ENCODE measurements at places on chromosomes 16 and 17.
A peak's percentile ranks its signal among the peaks of the same experiment; 100 is the strongest.

DNA sequence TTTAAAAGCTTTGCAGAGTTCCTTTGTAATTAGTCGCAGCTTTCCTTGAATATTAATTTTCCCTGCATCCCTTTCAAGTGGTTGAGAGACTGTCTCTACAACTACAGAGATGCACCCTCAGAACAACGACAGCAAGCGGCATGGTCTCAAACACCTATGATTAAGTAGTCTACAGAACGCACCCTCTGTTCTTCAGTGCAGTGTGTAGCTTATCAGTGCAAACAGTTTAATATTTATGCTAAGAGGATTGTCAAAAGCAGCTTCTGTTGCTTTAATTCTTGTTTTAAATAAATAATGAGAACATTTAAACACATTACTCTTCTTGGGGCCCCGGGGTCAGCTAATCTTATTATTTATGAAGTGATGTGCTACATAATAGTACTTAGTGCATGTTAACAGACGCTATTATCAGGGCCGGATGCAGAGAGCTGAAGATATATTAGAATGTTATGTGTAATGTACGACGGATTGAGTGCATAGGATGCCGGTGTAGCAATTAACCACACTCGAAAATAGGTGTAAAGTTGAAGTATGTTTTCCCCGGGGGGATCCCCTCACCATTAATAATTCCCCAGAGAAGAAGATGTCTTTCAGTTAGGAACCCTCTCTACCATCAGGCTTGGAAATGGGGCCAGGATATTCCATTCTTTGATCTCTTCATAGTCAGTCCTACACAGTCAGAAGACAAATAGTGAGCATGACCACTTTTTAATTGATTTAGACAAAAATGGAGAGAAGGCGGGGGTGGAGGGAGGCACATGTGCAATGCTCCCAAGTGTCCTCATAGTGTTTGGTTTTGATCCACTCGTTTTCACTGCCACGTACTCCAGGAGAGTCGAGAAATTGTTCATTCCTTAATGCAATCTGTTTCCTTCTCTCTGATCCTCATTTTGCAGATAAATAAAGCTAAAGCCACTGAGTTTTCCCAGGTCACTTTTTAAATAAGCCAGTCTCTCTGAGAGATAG lies 176.3 kb downstream of the IRX3 start:
- no peak for DNase-seq

DNA sequence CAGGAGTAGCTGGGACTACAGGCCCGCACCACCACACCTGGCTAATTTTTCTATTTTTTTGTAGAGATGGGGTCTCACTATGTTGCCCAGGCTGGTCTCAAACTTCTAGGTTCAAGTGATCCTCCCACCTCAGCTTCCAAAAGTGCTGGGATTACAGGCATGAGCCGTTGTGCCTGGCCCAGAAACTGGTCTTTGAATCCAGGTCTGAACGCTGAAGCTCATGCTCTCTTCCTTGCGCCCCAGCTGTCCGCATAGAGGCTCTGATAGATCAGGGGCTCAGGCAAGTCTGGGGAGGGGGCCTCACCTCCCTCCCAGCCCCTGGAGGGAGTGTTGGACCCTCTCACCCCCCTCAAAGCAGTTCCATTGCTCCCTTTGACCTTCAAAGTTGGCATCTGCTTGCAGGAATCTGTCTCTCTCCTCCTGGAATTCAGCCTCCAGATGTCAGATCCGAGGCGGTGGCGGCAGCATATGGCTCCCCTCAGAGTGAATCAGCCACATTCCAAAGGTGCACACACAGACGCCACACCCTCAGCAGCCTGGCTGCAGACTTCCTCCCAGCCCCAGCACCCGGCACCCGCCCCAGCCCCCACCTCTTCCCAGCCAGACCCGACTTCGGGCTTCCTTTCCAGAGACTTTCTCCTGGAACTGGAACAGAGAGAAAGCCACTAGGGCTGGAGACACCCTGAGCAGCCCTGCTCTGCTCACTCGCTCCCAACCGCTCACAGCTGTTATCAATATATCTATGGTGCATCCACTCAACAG lies 16.9 kb upstream of the GLIS2 start:
- peak; percentile 93 for DNase-seq

- DNase-seq: peak; percentile 52
These were observed 5.2 kb downstream of the PECAM1 start for GRCh38 chr17:64385187-64386083.

- DNase-seq: no peak
These were observed 51.4 kb upstream of the CDR2 start for GRCh38 chr16:22425847-22426246.

DNA sequence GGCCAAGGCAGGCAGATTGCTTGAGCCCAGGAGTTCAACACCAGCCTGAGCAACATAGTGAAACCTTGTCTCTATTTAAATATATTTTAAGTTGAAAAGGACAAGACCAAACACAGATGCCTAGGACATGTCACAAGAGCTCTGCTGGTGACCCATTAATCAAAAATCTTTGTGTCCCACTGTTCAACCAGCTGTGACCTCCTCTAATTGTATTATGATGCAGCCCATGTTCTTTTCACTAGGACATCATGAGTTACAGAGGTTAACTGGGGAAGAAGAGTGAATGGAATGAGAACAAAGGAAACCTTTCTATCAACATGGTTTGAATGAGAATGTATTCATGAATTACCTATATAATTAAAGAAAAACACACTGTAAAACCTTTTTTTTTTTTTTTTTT lies 7.0 kb downstream of the EFTUD2 start:
- DNase-seq: no peak

DNA sequence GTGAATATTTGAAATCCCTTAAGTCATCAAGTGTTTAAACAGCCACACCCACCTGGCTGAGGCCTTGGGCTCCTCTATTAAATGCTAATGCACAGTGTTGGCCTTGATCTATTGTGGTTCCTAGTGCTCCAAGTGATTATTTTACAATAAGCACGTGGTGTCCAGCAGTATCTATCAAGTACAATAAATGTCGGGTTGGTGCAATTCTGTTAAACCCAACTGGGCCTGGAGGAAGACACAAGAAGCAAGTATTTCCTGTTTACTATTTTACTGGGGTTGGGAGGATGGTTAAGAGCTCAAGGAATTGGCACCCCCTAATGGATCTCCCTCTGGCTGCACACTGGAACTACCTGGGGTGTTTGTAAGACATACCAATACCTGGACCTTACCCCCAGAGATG lies 72.1 kb upstream of the HNF1B start:
- DNase-seq: no peak

DNA sequence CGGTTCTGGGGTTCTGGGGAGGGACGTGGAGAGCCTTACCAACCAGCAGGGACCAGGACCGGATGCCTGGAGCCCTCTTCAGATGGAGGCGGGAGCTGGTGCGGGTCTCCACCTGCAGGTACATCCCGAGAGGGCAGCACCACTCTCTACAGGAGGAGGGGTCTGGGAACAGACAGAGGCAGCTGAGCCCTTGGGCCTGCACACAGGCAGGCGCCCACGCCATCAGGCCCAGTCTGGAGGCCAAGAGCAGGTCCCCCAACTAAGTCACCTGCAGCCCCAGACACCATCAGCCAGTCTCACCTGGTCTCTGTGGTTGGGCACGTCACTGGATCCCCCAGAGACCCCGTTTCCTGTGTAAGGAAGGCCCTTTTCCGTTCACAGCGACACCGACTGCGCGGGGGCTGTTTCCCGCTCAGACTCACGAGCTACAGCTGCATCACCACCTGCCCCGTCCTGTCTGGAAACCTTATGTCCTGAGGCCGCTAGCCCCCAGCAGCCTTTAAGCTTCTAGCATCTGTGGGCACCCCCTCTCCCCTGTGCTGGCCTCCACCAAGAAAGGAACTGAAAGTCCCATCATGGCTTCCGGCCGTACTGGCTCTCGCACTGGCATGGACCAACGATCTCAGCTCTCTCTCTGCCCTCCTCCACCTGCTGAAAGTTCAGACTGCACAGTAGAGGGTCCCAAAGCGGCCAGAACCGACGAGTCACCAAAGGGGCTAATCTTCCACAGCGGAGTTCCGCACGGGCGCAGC lies 1.2 kb downstream of the CYBC1 start:
- no peak for DNase-seq

- DNase-seq: no peak
These were observed 9.0 kb downstream of the GAA start for GRCh38 chr17:80110447-80110812.

DNA sequence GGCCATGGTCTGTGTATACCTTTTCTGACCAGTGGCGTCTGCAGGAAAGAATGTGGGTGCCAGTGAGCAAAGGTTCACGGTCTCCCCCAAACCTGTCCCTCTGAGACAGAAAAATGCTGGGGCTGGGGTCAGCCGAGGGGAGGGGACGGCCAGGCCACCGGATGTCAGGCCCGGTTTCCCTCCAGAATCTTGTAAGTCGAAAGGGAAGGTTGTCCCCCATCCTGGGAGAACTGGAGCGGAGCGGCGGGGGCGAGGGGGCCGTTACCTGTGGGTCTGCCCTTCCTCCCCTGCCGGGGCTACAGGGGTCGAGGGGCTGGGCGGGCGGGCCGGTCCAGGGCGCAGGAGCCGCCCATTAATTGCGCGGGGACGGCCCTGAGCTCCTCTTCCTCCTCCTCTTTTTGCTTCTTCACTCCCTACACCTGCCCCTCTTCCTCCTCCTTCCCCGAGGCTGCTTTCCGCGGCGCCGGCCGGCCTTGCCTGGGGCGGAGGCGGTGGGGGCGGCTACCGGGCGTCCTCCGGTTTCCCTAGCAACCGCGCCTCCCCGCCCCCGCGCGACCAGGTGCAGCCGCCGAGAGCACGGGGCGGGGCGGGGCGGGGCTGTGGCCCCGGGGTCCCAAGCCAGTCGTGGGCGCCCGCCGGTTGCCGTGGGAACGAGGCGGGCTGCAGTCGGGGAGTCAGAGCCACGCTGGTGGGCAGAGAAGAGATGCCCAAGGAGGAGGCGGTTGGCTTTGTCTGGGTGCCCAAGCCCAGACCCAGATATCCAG lies at the start of gene MARCHF10:
Gene MARCHF10 (minus strand): TSS at position 503 of the 764 bp plus-strand sequence. CDS start 6,579 bp downstream, outside the sequence.
- no peak for DNase-seq

DNA sequence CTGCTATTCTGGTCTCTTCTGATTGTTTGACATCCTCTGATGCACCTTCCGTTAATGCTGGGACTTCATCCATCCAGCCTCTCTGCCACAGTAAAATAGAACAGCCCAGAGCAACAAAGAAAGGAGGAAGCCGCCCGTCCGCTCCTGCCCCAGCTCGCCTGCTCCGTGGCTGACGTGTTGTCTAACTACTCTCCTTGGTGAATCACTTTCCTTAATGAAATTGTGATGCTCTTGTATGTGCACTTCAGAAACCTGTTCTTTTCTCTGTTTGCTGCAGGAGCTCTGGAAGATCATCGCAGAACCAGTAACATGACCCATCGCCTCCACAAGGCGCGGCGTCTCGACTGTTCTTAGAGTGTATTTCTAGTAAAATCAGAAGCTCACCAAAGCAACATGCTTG lies 24.3 kb downstream of the METTL22 start:
- DNase-seq: no peak

Data from HFFc6 (cell line).